CD4-positive, alpha-beta T cell treated with Interleukin-15 for 4 hours (primary cell): ENCODE measurements at places on chromosomes 3 and 15.

DNA sequence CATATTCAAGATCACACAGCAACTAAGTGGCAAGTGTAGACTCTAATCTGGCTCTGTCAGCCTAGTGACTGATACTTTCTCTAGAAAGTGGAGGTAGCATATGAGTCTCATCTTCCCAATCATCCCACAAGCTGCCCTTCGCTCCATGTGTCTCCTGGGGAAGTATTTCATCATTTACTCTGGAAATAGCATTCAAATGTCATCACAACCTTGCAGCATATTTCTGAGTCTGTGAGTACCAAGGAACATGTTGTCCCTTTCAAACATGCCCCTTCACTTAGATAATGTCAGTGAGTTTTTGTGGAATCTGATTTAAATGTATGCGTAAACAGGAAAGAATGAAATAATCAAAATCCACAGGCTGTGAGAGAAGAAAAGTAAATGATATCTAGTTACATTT is 322.9 kb downstream of the SLC9A9 start:
- no peak for DNase-seq

- DNase-seq, result no peak
These were observed 59.9 kb downstream of the SEC22A start for GRCh38 chr3:123261666-123262065.

- no peak for DNase-seq
These were observed 99.3 kb downstream of the ABHD5 start for GRCh38 chr3:43790060-43790459.

- no peak for DNase-seq
These were observed 44.3 kb downstream of the CERS3 start for GRCh38 chr15:100484443-100484842.

DNA sequence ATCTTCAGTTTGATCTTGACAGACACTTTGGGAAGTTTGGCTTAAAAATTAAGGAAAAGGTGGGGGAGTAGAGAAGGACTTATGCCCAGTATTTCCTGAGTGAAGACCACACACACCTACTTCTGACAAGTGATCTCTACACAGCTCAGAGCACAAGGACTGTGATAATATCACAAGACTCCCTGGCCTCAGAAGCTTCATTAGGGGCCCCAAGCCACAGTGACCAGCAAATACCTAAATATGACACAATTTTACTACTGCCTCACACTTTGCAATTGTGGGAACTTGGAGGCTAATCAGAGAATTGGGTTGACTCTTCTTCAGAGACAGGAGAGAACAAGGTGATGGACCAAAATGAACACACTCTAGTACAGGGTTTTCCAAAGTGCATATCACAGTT is 2.6 kb downstream of the ILDR1 start:
- DNase-seq, result no peak
